ENCODE measurements at places on chromosomes 12 and 14.

- no peak for DNase-seq
Measured at GRCh38 chr12:116060764-116061163, 216.7 kb downstream of the MED13L start.

DNA sequence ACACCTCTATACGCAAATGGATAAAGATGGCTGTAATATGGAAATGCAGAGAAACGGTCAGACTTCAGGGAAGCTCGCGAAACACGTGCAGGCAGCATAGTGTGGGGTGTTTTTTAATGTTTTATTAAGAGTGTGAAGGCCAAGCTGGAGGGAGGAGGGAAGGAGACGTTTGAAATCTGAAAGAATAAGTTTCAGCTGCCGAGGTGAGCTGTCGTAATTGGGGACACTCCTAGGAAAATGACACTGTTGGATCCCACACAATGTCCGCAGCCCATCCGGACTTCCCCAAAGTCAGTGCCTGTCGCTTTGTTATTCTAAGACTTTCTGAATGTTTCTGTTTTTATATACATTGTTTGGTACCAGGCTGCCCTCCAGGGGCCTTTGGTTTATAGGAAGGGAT, 8.3 kb downstream of the FZD10 start:
- no peak for DNase-seq

DNA sequence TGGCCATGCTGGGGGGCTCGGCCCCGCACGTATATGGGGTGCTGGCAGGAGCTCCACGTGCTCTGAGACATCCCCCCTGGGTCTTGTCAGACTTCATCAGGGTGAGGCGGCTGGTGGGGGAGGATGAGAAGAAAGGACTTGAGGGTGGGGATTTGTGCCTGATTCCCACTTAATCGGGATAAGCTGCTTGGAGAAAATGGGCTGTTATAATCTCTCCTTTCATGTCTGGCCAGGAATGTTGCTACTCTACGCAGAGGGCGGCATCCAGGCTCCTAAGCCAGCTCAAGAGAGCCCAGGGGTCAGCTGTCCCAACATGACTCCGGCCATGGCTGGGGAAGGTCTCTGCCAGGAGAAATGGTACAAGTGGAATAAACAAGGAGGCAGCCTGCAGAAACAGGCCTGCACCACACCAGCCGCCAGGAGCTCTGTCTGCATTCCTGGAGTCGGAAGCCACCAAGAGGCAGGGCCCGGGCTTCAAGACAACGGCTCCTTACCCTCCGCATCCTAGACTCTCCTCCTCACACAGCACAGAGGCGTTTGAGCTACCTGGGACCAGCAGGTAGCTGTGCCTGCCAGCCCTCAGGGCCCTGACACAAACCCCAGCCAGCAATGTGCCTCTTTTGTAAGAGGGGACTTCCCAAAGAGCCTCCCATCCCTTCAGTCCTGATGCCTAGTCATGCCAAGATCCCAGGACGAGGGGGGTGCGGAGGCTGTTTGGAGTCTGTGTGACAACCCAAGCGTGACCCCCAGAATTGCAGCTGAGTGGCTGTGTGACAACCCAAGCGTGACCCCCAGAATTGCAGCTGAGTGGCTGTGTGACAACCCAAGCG, 195.8 kb upstream of the DIO3 start:
- DNase-seq, result no peak

GRCh38 chr12:48351022-48351708, 446 bp upstream of the ZNF641 start:
- DNase-seq, result no peak

- DNase-seq, result no peak
Measured at GRCh38 chr14:95818581-95818980, 58.1 kb upstream of the TUNAR start.

DNA sequence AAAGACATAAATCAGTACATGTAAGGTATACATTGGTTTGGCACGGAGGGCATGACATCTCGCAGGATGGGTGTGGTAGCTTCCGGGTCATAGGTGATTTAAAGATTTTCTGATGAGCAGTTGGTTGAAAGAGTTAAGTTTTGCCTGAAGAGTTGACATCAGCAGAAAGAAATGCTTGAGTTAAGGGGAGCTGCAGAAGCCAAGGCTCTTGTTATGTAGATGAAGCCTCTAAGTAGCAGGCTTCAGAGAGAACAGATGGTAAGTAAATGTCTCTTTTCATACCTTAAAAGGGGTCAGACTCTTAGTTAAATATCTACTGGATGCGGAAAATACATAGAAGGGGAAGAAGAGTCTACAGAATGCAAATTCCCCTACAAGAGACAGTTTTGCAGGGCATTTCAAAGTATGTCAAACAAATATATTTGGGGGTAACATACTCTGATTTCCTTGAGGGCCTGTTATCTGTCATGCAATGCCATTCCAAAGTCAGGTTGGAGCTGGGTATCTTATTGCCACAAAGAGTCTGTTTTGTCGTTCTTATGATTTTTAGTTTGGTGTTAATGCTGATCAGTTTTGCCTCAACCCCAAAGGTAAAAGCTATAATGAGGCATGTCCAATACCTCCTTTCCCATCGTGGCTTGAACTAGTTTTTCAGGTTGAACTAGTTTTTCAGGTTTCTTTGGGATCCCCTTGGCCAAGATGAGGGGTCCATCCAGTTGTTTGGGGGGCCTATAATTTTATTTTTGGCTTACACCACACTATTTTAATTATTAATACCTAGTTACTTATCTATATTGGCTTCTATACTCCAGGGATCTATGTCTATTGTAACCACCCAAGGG, 67.0 kb downstream of the PTHLH start:
- DNase-seq, result no peak

DNA sequence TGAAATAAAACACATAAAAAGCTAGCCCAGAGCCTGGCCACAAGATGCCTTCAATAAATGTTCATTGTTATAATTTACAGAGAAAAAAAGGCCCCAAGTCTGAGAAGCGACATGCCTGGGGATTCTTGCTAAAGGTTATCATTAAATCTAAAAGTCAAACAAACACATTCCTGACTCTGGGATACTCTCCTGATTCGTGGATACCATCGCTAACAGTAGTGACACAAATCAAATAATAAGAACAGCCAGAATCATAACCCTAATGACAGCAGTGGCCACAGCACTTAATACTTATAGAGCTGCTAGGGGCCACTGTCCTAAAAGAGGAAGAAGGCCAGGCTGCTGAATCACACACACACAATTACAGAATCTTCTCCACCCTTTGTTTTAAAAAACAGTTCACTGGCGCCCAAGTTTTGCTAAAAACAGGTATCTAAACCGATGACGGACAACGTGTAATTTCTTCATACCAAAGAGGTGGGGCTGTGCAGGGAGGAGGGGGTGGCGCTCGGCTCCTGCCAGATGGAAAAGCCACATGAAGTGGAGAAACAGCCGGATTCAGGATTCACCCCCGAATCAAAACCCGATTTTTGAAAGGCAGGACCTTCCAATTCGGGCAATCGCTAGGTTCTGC, 1.2 kb downstream of the CLIP1 start:
- no peak for DNase-seq

DNA sequence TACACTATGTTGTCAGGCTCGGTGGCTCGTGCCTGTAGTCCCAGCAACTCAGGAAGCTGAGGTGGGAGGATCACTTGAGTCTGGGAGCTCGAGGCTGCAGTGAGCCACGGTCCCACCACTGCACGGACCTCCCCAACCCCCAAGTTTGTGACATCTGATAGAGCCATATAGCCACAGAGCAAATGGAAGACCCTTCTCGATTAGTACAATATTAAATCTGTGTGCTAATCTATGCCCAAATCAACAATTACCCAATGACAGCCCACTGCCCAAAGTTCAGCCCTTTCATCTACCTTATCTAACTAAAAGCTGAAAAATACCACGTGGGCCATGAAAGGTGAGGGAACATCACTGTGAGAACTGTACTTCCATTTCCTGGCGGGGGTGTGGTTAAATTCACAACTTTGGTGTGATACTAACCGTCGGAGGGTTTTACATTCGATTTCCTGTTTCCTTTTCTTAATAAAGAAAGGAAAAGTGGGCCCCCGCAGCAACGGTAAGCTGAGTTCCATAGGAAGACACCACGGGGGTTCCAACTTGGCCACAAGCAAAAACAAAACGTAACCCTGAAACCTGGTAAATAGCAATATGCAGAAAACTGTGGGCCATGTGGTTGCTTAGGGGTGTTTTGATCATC, 31.2 kb upstream of the FOS start:
- DNase-seq, result no peak

DNA sequence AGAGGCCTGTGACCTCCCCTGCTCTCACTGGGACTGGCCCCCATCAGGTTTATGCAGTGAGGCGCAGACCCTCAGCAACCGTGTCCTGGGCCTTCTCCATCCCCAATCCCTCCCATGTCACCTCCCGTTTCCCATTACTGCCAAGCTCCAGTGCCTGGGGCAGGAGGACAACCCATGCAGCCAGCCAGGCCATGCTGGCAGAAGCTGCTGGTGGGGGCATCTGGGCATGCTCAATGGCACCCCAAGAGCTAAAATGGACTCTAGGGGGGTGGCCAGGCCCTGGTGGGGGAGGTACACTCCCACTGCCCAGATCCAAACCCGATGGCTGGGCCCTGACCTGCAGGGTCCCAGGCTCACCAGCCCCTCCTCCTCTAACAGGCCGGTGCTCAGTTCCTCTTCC, 20.5 kb upstream of the GPR132 start:
- no peak for DNase-seq

DNA sequence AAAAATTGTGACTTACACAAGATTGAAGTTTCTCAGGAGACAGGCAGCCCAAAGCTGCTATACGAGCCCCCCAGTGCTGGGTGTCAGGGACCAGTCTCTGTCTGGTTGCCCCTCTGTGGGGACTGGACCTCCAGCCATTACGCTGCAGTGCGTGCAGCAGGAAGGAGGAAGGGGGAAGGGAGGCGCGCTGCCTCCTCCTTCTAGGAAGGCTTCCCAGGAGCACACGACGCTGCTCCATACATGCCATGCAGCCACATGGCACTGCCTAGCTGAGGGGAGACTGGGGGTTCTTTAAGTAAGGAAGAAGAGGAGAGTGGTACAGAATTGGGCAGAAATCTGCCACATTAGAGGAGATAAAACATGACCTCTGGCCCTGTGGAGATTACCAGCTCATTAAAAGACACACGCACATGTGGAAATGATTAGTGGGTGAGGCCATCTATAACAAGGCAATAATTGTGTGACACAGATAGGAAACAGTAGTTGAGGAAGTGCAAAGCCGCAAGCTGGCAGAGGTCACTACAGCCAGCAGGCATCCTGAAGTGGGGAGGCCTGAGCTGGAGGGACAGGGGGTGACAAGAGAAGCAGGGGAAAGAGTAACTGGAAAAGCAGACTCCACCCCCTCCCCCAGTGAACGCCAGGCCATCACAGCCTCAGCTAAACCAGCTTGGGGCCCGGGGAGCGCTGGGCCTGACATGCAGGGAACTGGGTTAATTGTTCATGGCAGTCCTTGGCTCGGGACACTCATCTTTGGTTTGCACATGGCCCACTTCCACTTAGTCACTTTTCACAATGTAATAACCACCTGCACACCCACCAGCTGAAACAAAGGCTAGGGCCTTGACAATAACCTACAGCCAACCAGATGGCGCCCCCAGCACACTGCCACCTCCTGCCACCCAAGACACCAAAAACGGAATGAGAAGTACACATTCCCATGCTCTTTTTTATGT, 39.6 kb downstream of the CCDC88C start:
- DNase-seq, result no peak

GRCh38 chr14:36856095-36856878, 194.6 kb downstream of the PAX9 start:
- peak; percentile 13 for DNase-seq

DNA sequence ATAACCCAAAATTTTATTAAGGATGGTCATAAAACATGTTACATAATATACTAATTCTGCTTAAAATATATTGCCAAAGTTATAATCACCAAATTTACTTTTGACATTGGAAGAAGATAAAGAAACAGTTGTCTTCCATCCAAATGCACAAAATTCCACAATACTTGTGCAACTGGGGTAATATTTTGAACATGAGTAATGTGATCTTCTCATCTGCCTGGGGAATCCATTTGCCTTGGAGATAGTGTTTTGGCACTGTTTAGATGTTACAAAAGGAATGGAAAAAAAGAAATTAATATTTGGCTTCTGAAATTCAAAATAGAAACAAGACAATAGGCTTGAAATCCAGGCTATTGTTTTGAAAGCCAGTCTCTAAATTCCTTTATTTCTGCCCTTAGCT, 9.1 kb downstream of the GPR19 start:
- no peak for DNase-seq

DNA sequence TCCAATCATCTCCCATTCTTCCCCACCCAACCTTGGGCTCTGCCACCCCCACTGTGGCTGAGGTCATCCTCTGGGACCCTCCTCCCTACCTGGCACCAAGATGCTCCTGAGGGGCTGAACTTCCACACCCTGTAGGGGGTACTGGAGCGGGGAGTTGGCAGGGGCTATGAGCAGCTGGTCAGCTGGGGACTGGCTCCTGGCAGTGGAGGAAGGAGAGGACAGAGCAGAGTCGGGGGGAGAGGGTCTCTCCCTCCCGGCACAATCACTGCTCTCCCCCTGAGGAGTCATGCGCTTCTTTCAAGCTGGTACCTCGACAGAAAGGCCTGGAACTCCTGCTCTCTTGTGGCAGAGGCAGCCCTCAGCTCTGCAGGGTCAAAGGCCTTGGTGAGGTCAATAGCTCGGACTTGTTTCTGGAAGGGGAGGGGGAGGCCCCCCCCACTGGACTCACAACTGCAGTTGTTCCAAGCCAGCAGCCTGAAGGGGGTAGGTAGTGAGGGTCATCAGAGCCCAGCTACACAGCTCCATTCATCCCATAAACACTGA, 2.0 kb downstream of the B4GALNT1 start:
- no peak for DNase-seq

GRCh38 chr12:122547330-122547729, 20.3 kb downstream of the KNTC1 start:
- DNase-seq, result no peak

GRCh38 chr14:24853446-24853845, 196.5 kb downstream of the STXBP6 start:
- DNase-seq, result no peak

GRCh38 chr14:92916201-92916600, 6.7 kb upstream of the CHGA start:
- DNase-seq, result no peak

GRCh38 chr14:99121319-99121875, 150.6 kb downstream of the BCL11B start:
- DNase-seq, result no peak

GRCh38 chr12:100077367-100077766, 65.3 kb downstream of the BLTP3B start:
- DNase-seq, result no peak

- DNase-seq, result no peak
Measured at GRCh38 chr12:64876388-64877071, 52.1 kb downstream of the TBC1D30 start.

DNA sequence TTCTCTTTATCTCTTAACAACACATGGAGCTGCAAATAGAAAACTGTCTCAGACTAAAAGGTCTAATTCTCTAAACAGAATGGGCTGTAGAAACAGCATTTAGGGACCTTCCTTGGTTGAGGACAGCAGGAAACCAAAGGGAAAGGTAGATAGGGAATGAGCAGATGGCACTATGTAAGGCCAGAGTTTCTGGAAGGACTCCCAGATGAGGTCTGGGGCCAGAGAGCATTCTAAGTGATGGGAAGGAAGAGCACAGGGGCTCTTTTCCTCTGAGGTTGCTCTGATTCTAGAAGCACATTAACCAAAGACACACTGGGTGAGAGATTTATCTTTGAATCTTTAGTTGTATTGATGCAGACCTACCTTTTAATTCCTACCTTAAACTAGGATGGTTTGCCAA, 79.4 kb downstream of the TPH2 start:
- DNase-seq, result no peak

Data from NCI-H1092 (cell line).